Endodermal cell (in vitro differentiated cells): ENCODE measurements at places on chromosomes 7 and 10. TPM values are rescaled to one million over a fixed set of nuclear protein-coding genes. Genes with fewer than 3 reads are reported as not detected.

Gene GRID2IP
- total RNA-seq, result 1.9 and 2.4 TPM in 2 replicates

GRCh38 chr10:29642990-29643389 lies 8.2 kb upstream of the SVIL start:
- H3K4me3 ChIP-seq, result no peak overlapping the region
- no peak overlapping the region for H3K27ac ChIP-seq
- peaks cover under 1% of the 10 kb centered on the region for H3K4me1 ChIP-seq
- DNase-seq, result no peak

- H3K27ac ChIP-seq, result no peak overlapping the region
- H3K4me1 ChIP-seq, result no peaks in the 10 kb centered on the region
- no peak overlapping the region for H3K4me3 ChIP-seq
- H3K36me3 ChIP-seq, result no peaks in the 10 kb centered on the region
- DNase-seq, result peak; percentile 10
These were observed 19.4 kb downstream of the TRPV5 start for GRCh38 chr7:142914121-142914520.

GRCh38 chr10:31590023-31590800 lies 271.2 kb downstream of the ZEB1 start:
- H3K36me3 ChIP-seq, result no peaks in the 10 kb centered on the region
- H3K4me3 ChIP-seq, result no peak overlapping the region
- DNase-seq, result no peak
- H3K27me3 ChIP-seq, result no peaks in the 10 kb centered on the region
- H3K4me1 ChIP-seq, result no peaks in the 10 kb centered on the region

Gene AKR1B15
- total RNA-seq, result not detected in 3 replicates

GRCh38 chr10:63901228-63901627 lies 380.0 kb downstream of the REEP3 start:
- no peaks in the 10 kb centered on the region for H3K4me1 ChIP-seq
- no peaks in the 10 kb centered on the region for H3K36me3 ChIP-seq

DNA sequence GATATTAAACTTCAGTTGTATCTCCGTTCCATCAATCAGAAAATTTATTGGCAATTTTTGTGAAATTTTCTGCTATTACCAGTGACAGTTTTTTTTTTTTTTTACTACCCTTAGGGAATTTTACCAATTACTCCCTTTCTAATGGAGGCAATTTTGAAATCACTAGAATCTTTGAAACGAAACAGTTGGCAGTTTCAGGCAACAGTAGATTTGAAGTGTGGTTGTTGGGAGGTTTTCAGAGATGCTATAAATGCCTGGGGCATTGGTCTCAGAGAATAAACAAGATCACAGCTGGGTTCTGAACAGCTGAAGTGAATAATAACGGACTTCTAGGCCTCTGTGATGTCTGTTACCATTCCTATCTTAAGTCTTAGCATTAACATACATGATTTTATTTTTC lies 535.9 kb upstream of the POT1 start:
- no peaks in the 10 kb centered on the region for H3K4me1 ChIP-seq
- no peaks in the 10 kb centered on the region for H3K27me3 ChIP-seq
- H3K27ac ChIP-seq, result no peak overlapping the region
- no peaks in the 10 kb centered on the region for H3K36me3 ChIP-seq
- no peak overlapping the region for H3K4me3 ChIP-seq

- DNase-seq, result no peak
- H3K4me3 ChIP-seq, result no peak overlapping the region
- H3K27me3 ChIP-seq, result no peaks in the 10 kb centered on the region
- no peak overlapping the region for H3K27ac ChIP-seq
- H3K36me3 ChIP-seq, result no peaks in the 10 kb centered on the region
These were observed 48.1 kb upstream of the TES start for GRCh38 chr7:116162254-116162653.

Gene WASHC2A
- 42.3 and 49.9 TPM in 2 replicates for total RNA-seq

GRCh38 chr7:112481833-112482670 lies 1.3 kb downstream of the LSMEM1 start:
- no peaks in the 10 kb centered on the region for H3K27me3 ChIP-seq
- H3K36me3 ChIP-seq, result peaks cover 6% of the 10 kb centered on the region
- no peak overlapping the region for H3K4me3 ChIP-seq
- no peaks in the 10 kb centered on the region for H3K4me1 ChIP-seq
- H3K27ac ChIP-seq, result no peak overlapping the region

DNA sequence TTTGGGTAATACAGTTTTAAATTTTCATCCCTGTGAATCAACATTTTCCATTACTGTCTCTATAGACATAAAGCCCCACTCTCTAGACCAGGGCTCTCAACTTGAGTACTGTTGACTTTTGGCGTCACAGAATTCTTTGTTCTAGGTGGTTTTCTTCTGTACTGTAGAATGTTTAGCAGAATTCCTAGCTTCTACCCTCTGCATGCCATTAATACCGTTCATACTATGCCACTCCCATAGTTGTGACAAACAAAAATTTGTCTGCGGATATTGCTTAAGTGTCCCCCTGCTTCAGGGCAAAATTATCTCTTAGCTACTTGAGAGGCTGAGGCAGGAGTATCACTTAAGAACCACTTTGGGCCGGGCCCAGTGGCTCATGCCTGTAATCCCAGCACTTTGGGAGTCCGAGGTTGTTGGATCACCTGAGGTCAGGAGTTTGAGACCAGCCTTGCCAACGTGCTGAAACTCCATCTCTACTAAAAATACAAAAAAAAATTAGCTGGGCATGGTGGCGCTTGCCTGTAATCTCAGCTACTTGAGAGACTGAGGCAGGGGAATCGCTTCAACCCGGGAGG lies 57.3 kb upstream of the NRG3 start:
- H3K36me3 ChIP-seq, result no peaks in the 10 kb centered on the region
- H3K27me3 ChIP-seq, result peaks cover 4% of the 10 kb centered on the region
- no peak for DNase-seq
- H3K4me3 ChIP-seq, result no peak overlapping the region
- no peak overlapping the region for H3K27ac ChIP-seq

GRCh38 chr10:122746408-122746807 lies 46.8 kb upstream of the C10orf120 start:
- H3K27ac ChIP-seq, result no peak overlapping the region
- no peaks in the 10 kb centered on the region for H3K4me1 ChIP-seq
- no peaks in the 10 kb centered on the region for H3K36me3 ChIP-seq
- no peaks in the 10 kb centered on the region for H3K27me3 ChIP-seq

DNA sequence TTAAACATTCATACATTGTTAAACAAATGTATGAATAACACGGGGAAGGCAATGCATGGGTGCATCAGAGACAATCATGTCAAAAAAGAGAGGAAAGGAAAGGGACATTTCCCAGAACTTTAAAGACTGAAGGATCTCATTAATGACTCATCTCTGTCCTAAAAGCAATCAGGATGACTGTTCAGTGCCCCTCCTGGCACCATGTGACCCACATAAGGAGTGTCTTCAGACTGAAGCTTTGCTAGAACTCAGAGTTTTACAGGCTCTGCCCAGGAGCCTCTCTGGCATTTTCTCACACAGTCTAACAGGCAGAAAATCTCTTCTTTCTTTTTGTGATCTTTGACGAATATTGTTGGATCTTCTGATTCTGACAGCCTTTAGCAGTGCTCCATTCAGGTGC lies 315.3 kb downstream of the OTUD1 start:
- H3K4me3 ChIP-seq, result no peak overlapping the region
- no peaks in the 10 kb centered on the region for H3K27me3 ChIP-seq
- no peak overlapping the region for H3K27ac ChIP-seq

Gene DLX6
- 0.21 to 0.52 TPM in 2 of 3 replicates, not detected in the other for total RNA-seq

- no peaks in the 10 kb centered on the region for H3K27me3 ChIP-seq
- H3K4me1 ChIP-seq, result peaks cover 24% of the 10 kb centered on the region
- peak overlapping the region; percentile 4 for H3K27ac ChIP-seq
- DNase-seq, result peak; percentile 49
These were observed 1.7 kb downstream of the MEPCE start for GRCh38 chr7:100431286-100431735.

DNA sequence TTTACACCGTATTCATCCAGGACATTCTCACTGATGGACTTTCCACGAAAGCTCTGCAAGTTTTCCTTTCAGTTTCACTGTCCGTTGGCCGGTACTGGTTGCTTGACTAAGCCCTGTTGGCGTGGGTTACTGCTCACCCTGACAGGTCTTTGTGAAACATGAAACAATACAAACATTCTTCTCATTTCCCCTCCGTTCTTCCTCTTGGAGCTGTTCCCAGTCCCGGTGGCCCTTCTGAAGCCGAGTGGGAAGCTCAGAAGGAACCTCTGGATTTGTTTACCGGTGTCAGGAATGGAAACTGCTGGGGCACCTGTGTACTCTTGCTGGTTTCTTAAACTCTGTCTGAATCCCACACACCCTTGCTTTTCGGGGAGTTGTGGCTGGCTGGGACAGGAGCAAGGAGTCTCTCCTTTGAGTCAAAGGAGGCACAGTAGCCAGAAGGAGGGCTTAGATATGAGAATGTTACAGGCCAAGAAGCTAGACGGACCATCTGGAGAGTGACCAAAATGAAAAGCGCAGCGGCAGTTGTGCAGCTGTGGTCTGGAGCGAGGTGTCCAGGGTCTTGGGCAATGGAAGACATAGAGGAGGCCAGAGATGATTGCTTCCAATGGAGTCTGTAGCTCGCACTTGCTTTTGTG lies 45.7 kb downstream of the LYZL2 start:
- no peaks in the 10 kb centered on the region for H3K36me3 ChIP-seq
- no peaks in the 10 kb centered on the region for H3K27me3 ChIP-seq
- no peak overlapping the region for H3K4me3 ChIP-seq

Gene H2BK1
- not detected in 2 replicates for total RNA-seq

Gene LFNG
- total RNA-seq, result 46.4 and 47.2 TPM in 2 replicates

DNA sequence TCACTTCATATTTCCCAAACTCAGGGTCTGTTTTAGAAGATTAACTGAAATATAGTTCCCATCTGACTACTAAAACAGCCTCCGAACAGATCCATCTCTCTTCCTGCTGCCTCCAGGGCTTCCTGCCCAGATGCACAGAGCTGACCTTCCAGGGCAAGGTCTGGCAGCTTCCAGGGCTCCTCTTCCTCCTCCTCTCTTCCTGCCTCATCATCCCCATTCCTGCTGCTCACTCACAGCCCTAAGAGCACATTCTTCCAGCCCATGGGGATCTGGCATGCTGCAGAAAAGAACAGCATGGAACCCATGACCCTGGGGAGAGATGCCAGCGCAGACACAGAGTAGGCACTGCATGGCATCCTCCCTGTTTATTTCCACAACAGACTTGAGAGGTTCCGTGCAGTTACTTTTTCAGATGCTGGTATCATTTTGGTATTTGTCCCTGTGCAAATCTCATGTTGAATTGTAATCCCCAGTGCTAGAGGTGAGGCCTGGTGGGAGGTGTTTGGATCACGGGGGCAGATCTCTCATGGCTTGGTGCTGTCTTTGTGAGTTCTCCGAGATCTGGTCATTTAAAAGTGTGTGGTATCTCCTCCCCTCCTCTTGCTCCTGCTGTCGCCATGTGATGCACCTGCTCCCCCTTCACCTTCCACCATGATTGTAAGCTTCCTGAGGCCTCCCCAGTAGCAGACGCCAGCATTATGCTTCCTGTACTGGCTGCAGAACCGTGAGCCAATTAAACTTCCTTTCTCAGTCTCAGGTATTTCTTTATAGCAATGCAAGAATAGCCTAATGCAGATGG lies 4.4 kb downstream of the PKD1L1 start:
- H3K27me3 ChIP-seq, result no peaks in the 10 kb centered on the region
- no peaks in the 10 kb centered on the region for H3K36me3 ChIP-seq
- H3K27ac ChIP-seq, result no peak overlapping the region
- H3K4me3 ChIP-seq, result no peak overlapping the region
- no peaks in the 10 kb centered on the region for H3K4me1 ChIP-seq

GRCh38 chr7:919924-920341 lies 34.5 kb downstream of the ADAP1 start:
- H3K27me3 ChIP-seq, result no peaks in the 10 kb centered on the region
- H3K4me3 ChIP-seq, result no peak overlapping the region
- no peak for DNase-seq
- peaks cover 2% of the 10 kb centered on the region for H3K4me1 ChIP-seq

Gene EGFR
- 4.2 and 5.0 TPM in 2 replicates for total RNA-seq

Gene ING3
- total RNA-seq, result 10.4 to 13.9 TPM (median 12.6 TPM) in 3 replicates

DNA sequence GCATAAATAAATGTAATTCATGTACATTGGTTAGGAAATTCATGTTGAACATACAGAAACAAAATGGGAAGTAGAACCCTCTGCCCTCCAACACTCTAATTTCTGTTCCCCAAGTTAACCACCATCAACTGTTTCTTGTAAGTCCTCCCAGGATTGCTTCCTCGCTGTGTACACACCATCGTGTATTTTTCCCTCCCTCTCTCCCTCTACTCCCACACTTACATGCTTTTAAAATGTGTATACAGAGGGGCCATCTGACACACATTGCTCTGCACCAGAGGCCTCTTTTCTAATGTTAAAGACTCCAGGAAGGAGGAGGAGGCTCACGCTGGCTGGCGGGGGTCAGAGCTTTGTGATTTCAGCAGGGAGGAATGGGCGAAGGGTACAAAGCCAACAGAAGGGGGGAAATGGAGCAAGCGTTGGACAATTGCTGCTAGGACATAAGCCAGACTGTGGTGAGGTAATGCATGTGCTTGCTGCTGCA lies 1.9 kb upstream of the EPHA1 start:
- no peak overlapping the region for H3K27ac ChIP-seq
- no peak overlapping the region for H3K4me3 ChIP-seq
- peak; percentile 85 for DNase-seq
- no peaks in the 10 kb centered on the region for H3K27me3 ChIP-seq

- no peak for DNase-seq
- no peak overlapping the region for H3K27ac ChIP-seq
- H3K36me3 ChIP-seq, result no peaks in the 10 kb centered on the region
- no peaks in the 10 kb centered on the region for H3K4me1 ChIP-seq
- H3K4me3 ChIP-seq, result no peak overlapping the region
These were observed 3.5 kb downstream of the TMEM273 start for GRCh38 chr10:49184642-49185111.

DNA sequence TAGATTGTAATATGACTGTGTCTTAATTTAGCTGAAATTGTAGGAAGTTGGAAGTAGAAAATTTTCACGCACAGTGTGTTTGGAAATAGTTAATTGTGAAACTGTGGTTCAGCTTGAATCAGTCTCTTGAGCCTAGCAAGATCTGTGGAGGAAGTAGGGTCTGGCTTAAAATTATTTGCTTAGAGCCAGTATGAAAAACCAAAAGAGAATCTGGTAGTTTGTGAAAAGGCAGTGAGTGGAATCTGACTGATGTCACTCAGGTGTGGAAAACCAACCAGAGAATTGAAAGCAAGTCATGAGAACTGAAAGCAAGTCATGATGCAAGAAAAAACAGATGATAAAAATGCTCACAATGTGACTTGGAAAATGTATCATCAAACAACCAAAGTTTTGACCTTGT lies 11.5 kb downstream of the LIPJ start:
- no peaks in the 10 kb centered on the region for H3K36me3 ChIP-seq
- no peaks in the 10 kb centered on the region for H3K27me3 ChIP-seq
- H3K4me3 ChIP-seq, result no peak overlapping the region

Gene SSMEM1
- not detected in 3 replicates for total RNA-seq

- H3K4me1 ChIP-seq, result no peaks in the 10 kb centered on the region
- H3K4me3 ChIP-seq, result no peak overlapping the region
- no peaks in the 10 kb centered on the region for H3K27me3 ChIP-seq
- H3K36me3 ChIP-seq, result no peaks in the 10 kb centered on the region
- H3K27ac ChIP-seq, result no peak overlapping the region
These were observed 157.0 kb downstream of the DGKI start for GRCh38 chr7:137689761-137690160.
